ENCODE measurements at places on chromosomes 1 and 21.

GRCh38 chr21:27023186-27023585 lies 56.3 kb upstream of the ADAMTS5 start:
- DNase-seq = no peak

GRCh38 chr1:188825471-188825870 lies 1652.2 kb downstream of the BRINP3 start:
- no peak for DNase-seq

- DNase-seq = no peak
Observed at GRCh38 chr1:166383635-166384346, 217.0 kb upstream of the FAM78B start.

- DNase-seq = no peak
Observed at GRCh38 chr1:36475910-36476604, 6.7 kb downstream of the CSF3R start.

GRCh38 chr21:18716578-18717138 lies 313.1 kb upstream of the TMPRSS15 start:
- no peak for DNase-seq

DNA sequence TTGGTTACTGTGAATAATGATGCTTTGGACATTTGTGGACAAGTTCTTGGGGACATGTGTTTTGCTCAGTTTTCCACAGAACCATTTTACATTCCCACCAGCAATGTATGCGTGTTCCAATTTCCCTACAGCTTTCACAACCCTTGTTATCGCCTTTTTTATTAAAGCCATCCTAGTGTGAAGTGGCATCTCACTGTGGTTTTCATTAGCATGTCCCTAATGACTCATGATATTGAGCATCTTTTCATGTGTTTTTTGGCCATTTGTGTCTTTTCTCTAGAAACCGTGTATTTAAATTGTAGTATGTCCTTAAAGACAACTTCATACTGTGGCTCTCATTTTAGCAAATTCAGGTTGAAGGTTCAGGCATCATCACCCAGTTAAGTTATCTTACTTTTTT lies 132.1 kb downstream of the TGFBR3 start:
- DNase-seq = no peak

DNA sequence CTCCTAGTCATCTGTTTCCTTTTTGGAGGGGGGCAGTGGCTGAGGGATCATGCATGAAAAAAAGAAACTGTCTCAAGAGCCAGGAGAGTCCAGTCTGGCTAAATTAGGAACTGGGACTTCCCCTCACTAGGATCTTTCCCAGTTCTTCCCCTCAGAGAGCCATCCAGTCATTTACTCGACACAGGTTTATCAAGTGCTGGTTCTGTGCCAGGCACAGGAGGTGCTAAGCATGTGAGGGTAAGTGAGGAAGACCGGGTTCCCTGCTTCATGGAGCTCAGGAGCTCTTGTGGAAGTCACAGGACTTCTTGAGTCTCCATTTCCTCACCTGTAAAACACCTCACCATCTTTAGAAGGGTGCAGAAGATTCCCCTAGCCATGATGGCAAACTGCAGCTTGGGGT lies 8.6 kb upstream of the NUAK2 start:
- DNase-seq = no peak
